ENCODE measurements at places on chromosomes 7 and 10.

- DNase-seq: peak; percentile 83
Measured at GRCh38 chr7:70573071-70573661, 558.8 kb upstream of the GALNT17 start.

- no peak for DNase-seq
Measured at GRCh38 chr10:8790390-8790789, 735.9 kb downstream of the GATA3 start.

DNA sequence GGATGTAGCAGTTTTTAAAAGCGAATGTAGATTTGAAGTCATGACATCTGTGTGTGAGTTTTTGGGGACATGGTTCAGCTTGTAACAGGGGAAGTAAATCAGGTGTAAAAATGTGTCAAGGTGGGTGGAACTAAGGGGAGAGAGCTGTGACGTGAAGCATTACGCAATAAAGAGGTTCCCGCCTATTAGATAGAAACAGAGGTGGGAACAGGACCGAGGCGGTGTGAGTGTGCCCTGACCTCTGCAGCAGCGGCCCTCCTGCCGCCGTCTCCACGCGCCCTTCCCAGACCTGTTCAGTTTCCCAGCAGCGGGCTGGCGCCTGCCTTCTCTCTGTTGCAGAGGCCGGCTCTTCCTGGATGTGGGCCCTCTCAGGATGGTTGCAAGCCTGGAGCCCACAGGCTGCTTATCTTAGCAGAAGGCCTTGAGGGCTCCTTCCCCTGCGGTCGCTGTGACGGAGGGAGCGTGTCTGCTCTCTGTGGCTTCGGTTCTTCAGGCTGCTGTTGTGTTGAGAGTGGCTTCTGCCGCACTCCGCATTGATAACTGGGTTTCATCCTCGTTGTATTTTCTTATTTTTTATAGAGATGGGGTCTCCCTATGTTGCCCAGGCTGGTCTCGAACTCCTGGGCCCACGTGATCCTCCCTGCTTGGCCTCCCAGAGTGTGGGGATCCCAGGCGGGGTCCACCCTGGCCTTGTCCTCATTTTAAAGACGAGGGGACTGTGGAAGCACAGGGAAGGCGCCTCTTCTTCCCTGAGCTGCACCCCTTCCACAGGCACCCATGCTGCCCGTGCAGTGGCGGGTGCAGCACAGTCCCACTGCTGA is 65.0 kb downstream of the DNAJB6 start:
- DNase-seq: no peak

GRCh38 chr10:116083226-116083762 is 189.7 kb downstream of the GFRA1 start:
- no peak for DNase-seq

DNA sequence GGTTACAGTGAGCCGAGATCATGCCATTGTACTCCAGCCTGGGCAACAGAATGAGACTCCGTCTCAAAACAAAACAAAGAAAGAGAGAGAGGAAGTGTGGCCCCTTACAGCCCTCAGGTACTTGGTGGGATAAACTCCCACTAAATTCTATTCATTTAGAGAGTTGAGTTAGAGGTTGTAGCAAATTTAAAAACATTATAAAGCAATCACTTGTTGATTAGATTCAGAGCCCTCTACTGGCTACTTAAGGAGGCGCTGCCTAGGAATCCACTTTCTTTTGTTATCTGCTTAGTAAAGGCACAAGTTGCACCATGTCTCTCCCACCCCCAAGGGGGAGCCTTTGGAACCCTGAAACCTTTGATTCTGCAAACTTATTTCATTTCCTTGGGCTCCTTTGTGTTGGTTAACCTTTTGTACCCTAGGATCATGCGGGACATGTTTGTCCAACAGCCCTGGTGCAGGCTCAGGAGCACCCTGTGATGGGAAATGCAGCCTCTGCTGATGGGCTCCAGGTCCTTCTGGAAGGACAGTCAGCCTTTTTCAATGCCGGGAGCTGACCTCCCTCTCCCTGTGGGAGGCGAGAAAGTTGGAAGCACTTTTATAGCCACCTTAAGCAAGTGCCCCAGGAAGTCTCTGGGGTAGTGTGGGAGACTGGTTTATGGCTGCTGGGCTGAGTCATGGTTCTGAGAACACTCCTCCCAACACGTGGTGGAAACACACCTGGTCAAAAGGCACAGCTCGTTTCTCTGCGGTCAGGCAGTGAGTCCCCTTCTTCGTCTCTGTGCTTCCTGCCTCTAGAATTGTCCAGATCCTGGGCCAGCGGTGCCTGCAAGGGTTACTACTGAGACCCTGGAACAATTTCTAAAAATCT is 2.3 kb downstream of the HKDC1 start:
- peak; percentile 57 for DNase-seq

DNA sequence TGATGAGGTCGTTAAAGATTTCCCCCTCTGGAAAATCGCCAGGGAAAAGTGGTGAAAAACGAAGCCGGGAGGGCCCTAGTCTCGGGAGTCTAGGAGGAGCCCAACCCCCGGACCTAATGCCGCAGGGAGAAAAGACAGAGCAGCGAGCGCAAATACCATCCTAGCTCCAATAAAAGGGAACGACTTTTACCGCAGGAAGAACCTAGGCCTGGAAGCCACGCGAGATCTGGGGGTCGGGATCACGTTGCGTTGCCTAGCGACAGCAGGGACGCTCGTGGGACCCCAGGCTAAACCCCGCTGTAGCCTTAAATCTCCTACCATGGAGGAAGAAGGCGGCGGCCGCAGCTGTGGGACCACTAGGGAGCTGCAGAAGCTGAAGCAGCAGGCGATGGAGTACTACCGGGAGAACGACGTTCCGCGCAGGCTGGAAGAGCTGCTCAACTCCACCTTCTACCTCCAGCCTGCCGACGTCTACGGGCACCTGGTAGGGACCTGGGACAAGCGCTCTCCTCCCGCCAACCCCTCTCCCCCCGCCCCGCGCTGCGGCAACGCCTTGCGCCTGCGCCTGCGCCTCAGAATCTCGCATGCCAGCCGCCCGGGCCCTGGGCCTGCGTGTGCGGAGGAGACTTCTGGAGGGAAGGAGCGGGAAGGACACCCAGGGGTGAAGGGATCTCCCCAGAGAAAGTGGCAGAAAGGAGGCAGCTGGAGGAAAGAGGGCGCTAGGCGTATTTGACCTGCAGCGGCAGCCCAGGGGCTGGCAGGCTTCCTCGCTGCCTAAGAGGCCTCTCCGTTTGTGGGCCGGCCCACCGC is at the start of gene ENO4:
TSS of gene ENO4 (plus strand) at position 252 of the 810 bp plus-strand sequence. CDS start at position 320, 68 bp downstream.
- peak; percentile 95 for DNase-seq
